SHP77 (cell line): ENCODE measurements at places on chromosomes 6 and 20.

GRCh38 chr20:46701556-46701955 lies 7.9 kb upstream of the SLC2A10 start:
- DNase-seq, result no peak

- DNase-seq, result no peak
These were observed 15.3 kb upstream of the CCN2 start for GRCh38 chr6:131966443-131966842.

GRCh38 chr20:61628901-61629601 lies 377.0 kb downstream of the CDH4 start:
- no peak for DNase-seq

- no peak for DNase-seq
These were observed 41.9 kb downstream of the UTRN start for GRCh38 chr6:144327081-144327480.

GRCh38 chr6:123105561-123105960 lies 109.5 kb downstream of the CLVS2 start:
- no peak for DNase-seq

DNA sequence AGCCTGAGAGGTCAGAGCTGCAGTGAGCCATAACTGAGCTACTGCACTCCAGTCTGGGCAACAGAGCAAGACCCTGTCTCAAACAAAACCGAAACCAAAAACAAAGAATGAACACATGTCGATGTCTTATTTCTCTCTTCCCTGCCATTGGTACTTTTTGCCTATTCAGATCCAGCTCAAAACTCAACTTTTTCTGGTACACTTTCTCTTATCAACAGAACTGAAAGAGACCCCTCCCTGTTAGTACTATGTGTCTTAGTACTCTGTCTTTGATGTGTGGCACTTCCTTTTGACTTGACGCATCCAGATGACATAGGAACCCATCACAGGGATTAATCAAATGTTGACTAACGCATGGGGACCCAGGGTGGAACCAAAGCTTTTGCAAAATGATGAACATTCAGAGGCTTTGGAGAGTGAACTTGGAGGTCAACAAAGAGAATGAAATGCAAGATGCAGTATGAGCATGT lies 44.8 kb downstream of the AKAP12 start:
- no peak for DNase-seq

DNA sequence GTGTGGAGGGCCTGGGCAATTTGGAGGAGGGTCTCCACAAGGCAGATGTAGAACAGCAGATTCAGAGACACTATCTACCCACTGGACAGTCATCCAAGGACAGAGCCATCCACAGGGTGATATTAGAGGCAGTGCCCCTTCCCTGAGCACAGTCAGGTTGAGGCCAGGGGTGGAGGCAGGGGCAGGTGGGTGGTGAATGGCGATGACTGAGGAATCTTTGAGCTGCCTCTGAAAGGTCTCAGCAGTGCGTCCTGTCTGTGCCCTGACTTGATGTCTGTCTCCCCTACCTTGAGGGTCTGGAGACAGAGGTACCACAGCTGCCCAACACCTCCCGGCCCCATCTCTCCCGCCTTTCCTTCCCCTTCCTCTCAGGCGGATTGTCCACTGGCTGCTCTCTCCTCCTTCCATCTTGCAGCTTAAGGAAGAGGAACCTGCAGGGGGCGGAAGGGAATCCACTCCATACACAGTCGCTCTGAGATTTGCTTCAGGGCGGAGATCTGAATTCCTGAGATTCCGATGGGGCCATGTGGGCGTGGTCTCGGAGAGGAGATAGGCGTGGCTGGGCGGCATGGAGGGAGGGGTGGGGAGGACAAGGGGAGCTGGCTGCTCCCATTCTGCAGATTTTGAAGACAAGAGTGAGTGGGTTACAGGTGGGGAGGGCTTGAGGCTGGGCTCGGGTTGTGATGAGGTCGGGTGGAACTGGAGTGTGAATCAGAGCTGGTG lies 1.7 kb downstream of the MUCL3 start:
- no peak for DNase-seq

DNA sequence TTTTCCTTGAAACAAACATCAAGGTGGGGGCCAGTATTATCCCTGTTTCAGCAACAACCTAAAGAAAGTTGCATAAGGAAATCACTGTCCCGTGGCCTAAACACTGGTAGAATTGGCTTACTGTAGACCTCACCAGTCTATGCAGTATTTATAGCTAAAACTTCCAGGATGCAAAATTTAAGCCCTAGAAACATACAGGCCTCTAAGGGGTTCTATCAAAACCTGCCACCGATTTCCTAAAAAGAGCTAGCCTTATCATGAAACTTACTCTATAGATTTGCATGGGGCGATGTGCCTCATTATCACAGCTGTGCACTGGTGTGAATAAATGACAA lies 84.3 kb upstream of the FOXQ1 start:
- DNase-seq, result no peak

DNA sequence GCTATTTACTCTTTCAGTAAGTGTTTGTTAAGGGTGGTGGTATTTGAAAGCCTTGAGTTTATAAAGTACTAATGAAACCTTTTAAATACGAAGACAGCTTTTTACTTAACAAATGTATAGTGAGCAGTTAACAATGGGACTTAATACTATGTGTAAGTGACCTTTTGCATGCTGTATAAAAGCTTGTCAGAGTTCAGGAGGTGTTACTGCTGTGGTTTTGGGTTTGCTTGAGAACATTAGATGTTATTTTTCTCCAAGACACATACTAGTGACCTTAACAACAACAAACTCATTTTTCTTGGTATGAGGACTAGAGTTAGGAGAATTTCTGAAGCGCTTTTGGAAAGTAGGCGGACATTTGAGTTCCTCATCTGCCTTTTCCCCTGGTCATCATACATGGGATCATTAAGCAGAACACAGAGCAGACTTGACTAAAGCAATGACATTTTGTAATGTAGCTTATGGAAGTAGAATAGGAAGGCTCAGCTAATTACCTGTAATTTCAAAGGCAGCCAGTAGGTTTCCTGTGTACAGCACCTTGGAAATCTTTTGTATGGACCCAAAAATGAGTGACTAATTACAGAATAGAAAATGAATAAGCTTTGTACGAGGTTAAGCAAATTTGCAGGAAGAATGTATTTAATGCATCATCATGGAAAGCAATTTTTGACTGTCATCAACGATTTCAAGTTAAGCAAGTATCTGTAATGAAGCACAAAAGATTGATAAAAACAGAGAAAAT lies 14.1 kb downstream of the CDYL start:
- DNase-seq, result no peak

DNA sequence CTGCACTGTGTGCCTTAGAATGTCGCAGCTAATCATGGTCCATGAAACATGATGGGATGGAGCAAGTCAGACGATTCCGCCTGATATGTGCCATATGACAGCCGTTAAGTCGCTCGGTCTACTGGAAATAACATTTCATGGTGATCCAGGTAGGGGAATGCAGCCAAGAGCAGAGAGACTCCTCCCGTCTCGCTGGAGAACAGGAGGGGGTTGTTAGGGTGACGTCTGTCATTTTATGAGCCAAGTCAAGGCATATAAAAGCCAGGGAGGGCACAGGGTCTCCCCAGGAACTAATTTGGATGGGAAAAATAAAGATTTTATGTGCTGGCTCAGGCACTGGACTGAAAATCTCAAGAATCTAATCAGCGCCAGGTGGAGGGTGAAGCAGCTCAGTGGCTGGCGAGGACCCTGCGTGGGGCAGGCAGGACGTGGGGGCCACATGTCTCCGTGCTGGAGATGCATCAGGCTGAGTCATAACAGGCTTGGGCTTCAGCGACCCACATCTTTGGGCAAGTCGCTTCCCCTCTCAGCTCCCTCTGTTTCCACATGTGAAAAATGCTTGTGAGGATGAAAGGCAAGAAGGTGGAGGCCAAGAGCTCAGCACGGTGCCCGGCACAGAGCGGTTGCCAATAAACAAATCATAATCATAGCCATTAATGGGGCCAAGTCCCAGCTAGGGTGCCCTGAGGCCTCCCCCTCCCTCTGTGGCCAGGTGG lies 234.6 kb downstream of the ANKRD60 start:
- no peak for DNase-seq

DNA sequence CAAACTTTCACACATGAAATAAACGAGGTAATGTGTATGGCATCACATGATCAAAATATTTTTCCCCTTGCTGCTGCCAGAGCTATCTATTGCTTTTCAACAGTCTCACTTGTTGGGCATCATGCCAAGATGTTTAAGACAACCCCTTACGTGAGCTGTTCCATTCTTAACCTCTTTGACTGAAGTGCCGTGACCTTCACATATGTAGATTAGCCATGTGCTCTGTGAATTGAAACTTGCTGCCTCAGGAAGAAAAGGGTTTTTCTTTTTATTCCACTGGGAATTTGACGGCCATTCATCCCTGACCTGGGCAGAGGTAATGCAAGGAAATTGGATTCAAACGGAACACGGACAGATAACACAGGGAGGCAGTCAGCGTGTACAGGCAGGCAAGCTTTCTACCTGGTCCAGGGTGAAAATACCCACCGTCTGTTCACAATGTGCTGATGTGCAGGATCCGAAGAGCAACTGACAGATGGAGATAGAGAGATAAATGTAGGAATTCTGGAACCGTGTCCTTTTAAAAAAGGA lies 14.2 kb downstream of the ARID1B start:
- peak; percentile 58 for DNase-seq

GRCh38 chr6:36131511-36132245 lies 1.4 kb downstream of the MAPK13 start:
- peak; percentile 30 for DNase-seq

GRCh38 chr20:13046409-13046808 lies 37.6 kb downstream of the SPTLC3 start:
- DNase-seq, result no peak

DNA sequence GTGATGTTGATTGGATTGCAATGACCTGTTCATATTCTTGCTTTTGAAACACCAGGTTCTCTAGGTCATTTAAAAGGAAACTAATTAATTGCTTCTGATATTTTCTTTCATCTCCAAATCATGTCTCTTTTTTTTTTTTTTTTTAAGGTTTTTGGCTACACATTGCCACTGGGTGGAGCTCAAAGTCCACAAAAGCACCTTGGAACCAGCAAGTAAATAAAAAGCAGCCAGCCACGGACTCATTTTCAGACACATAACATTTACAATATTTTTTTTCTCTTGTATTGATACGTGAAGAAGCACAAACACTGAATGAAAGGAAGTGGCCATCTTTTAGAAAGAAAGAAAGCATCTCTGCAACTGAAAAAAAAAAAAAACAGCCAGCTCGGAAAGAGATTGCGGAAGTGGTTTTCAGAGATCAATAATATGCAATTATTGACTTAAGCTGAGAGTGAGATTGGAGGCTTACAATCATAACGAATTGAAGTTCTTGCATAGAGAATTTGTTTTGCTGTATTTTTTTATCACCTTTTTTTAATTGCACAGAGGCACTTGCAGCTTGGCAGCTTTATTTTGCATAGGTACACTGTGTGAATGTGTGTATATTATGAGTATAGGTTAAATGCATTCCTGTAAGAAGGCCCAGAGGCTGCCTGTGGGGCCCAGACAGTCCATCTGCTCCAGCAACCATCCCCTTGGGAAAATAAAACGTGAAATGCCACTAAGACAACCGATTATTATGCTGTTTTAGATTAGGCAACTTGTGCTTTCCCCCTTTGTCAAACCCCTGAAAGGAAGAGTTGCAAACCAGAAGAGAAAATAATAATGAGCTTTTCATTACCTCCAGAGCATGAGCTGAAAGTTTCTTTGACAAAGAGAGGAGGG lies 28.2 kb downstream of the CGA start:
- DNase-seq, result peak; percentile 58

- DNase-seq, result peak; percentile 80
These were observed 717 bp upstream of the ASF1A start for GRCh38 chr6:118893064-118893806.

DNA sequence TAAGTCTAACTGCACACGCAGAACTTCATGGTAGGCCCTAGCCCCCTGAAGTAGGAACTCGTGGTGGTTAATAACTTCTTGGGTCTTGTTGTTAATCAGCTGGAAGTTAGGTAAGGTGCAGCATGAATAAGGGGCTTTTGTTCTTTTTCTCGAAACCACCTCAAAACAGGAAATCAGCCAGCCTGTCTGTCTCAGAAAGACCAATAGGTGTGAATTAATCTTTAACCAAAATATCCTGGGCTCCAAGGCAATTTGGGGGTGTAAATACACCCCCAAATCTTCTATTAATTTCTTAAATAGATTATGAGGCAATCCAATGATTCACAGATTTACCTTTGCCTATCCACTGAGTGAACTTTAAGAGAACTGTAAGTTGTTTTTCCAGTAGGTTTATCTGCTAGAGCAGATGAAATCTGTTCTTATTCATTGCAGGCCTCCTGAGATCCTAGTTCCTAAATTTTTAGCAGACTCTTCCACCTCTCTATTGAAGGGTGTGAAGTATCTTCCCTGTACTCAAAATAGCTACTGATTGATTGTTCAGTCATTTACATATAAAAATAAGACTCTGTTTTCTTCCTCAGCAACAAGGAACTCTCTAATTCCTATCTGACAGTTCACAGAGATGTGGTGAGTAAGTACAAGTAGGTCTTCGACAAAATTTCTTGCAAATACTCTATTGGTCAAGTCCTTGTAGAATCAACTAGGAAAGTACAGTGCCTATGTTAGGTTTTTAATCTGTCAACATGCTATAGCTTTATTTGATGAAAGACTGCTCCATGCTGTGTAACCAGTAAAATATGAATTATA lies 427.1 kb upstream of the NOX3 start:
- no peak for DNase-seq

GRCh38 chr6:43742931-43743632 lies 26.9 kb upstream of the VEGFA start:
- no peak for DNase-seq

GRCh38 chr6:107323133-107323785 lies 136.1 kb downstream of the PDSS2 start:
- no peak for DNase-seq

DNA sequence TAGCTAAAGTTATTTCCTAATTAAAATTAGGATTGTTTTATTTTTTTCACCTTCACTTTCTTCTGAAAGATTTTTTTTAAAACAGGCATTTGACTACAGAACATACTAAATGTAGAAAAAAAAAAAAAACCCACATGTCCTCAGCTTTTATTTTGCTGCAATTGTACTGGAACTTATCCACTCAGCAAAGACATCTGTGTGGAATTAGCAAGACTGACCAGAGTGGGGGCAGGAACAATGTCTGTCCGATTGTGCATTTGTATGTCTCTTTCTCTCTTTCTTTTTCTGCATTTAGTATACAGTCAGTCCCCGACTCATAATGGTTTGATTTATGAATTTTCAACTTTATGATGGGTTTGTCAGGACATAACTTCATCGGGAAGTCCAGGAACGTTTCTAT lies 77.3 kb downstream of the CHD6 start:
- DNase-seq, result no peak
